Activated T-cell treated with anti-CD3 and anti-CD28 coated beads for 4 hours (primary cell): ENCODE measurements at places on chromosomes 6 and 20.

DNA sequence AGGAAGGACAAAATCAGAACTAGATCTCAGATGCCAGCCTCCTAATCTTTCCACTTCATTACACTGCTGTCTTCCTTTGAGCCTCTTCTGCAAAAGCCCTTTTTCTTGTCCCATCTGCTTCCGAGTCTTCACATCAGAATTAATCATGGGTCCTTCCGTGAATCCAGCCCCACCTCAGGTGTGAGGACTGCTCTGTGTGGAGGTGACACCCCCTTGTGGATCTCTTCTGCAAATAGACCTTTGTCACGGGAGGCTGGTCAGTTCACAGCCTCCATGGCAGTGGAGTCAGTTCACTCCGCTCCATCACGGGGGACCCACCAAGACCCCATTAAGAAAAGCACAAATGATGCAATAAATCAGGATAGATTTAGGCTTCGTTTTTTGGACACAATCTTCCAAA, 171.1 kb downstream of the ADAT2 start:
- DNase-seq = no peak

GRCh38 chr6:158042245-158042798, 60.7 kb downstream of the SYNJ2 start:
- no peak for DNase-seq

DNA sequence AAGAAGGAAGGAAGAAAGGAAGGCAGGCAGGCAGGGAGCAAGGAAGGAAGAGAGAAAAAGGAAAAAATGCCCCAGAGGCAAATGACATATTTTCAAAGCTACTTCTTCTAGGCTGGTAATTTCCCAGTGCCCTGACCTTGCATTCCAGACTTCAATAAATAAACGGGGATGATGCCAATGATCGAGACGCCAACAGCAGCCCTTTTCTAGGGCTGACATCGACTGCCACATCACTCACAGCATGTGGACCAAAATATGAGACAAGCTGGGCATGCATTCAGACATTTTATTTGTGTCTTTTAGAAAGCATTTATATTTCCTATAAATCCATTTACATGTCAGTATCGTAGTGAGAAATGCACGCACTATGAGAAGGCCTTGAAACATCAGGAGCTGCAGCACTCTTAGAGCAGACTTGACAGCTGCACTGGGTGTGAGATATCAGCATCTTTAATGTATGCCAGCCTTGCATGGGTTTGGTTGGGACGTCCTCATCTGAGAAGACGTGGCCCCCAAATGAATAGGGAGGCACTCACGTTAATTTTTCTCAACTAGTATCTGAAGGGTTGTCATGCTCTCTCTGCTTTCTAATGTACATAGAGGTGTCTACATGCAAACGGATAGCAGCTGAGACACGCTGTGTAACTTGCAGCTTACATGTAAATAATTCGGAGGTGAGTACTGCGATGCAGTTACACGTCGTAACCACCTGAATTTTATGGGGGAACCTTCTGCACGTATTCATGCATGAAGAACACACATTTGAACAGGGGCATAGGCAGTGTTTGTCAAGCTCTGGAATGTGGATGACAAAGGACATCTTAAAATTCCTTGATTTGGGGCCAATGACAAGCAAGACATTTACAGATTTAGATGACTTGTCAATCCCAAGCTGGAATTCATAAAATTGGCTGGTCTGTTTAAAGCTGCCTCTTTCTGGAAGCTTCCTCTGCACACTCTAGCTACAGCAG, 149.1 kb upstream of the AGPAT4 start:
- no peak for DNase-seq

DNA sequence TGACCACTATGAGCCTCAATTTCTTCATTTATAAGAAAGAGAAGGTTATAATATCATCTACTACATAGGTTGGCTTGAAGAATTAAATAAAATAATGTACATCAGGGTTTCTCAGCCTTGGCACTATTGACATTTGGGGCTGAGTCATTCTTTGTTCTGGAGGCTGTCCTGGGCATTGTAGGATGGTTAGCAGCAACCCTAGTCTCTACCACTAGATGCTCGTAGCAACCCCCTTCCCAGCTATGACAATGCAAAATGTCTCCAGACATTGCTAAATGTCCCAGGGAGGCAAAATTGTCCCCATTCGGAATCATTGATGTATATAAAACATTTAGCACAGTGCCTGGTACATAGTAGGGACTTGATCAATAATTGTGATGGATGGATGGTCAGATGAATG, 152.1 kb downstream of the KHDC1L start:
- no peak for DNase-seq

DNA sequence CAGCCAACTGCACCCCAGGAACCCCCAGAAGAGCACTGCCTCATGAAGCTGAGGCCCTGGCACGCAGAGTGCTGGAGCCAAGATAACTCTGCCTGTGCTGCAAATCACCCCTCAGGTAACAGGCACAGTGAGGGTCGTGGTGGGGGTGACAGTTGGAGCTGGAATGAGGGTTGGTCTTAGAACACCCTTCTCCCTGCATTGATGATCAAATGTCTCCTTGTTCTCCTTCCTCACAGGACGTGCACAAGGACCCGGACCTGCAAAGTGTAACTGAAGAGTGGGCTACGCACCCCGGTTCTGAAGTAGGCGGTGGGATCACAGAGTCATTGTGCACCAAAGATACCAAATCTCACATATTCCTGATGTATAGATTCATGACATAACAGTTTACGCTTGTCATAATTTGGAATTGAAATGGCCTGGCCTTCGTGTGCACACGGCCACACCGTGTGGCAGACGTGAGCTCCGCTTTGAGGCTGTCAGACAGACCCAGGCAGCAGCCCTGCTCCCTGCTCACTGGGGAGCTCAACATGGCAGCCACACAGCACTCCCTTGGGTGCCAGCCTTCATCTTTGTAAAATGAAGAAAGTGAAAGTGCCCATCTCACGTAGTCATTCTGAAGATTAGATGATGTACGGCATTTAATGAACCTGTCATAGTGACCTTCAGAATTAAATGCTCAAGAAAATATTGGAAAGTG, 8.8 kb downstream of the THBS2 start:
- DNase-seq = no peak

DNA sequence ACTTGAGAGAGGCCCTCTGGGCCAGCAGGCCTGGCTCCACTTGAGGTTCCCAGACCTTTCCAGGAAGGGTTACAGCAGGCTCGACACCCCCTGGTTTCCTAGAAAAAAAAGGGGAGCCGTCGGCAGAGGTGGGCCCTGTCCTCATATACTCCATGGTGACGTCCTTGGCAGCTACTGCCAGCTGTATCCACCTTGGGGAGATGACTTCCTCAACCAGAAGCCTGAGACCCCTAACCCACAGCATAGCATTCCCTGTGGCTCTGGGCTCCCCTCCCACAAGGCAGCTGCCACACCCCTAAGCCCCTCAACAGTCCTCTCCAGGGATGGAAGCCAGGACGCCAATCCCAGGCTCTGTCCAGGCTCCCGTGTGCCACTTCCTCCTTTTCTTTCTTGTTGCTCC, 294.8 kb downstream of the CDC5L start:
- no peak for DNase-seq

DNA sequence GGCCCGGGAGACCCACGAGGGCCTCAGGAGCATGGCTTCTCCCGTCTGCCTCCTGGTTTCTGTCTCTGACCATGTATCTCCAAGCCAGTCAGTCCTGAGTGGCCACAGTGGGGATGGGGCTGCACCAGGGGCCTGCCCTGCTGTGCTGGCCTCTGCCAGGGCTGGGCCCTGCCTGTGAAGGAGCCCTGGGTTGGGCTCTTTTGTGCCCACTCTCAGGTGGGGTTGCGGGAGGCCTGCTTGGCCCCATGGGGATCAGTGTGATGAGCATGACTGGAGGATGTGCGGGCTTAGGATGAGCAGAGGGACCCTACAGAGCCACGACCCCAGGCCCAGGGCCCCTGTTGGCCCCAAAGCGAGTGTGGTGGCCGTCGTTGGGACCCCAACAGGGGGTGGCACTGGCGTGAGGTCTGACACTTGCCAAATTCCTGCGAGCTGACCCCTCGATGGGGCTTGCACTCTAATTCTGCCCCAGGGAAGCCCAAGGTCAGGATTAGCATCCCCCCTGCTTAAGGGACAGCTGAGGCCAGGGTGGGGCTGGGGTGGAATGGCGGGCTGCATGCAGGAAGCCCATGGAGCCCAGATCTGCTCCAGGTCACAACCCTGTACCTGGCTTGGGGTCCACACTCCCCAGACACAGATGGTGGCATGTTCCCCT, 90.0 kb upstream of the BHLHE23 start:
- no peak for DNase-seq

GRCh38 chr6:80104520-80104919, 2.0 kb upstream of the BCKDHB start:
- DNase-seq = no peak

DNA sequence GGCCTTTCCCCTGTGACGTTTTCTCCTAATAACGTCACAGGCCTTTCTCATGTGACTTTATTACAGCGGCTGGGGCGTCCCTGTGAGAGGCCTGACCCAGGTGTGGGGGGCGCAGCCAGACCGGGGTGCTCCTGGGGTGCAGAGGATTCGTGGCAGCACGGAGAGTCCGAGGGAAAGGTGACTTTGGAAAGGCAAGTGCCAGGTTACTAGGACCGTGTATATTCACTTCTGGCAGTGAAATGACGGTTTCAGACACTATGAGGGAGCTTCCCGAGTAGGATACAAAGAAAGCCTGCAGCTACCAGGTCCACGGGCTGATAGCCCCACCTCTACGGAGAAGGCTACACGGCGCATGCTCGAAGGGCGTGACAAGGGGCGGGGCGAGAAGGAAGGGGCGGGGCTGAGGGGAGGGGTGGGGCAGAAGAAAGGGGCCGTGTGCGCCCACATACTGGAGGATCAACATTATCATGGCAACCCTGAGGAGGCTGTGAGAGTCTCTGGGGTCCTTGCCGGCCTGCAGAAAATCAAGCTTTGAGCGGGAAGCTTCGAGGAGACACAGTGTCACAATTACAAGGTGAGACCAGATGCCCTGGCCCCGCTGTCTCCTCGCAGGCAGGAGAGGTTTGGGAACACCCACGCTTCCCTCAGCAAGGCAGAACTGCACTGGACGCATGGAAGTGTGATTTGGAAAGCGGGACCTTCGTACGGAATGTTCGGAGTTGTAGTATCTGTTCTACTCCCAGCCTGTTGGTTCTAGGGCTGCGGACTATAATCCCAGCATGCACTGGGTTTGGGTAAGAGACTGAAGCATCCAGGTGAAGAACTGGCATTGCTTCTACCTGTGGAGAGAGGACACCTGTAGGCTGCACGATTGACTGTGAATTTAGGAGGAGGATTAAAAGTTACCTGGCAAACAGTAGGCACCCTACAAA, 54.4 kb upstream of the ZNF337 start:
- peak; percentile 44 for DNase-seq

DNA sequence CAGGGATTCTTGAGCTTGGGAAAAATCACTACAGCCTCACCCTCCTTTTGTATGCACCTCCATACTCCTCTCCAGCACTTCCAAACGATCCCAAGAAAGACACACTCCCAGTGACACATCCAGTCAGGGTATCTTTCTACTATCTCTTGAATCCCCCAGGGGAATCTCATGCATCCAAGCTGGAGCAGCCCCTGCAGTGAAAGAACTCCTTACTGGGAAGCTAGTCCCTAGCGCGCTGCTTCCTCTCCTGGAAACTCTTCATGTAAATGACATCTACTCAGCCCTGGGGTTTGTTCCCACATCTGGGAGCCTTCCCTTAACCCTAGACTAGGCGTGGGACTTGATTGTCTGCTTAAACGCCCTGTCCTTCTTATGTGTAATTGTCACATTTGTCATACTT, 329.1 kb upstream of the QKI start:
- no peak for DNase-seq

DNA sequence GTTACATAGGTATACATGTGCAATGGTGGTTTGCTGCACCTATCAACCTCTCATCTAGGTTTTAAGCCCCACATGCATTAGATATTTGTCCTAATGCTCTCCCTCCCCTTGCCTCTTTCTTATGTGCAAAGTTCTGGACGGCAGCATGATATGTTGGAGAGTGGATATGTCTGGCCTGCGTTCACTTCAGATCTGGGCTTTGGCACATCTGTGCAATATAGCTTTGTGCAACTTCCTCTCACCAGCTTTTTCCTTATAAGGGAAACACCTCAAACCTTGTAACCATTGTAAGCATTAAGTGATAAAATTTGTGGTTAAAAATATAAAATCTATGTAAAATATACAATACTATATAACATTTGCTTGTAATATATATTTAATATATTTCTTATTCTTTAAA, 288.0 kb downstream of the PHACTR1 start:
- DNase-seq = no peak
